ENCODE measurements at places on chromosomes 3 and 15. TPM values are rescaled to one million over a fixed set of nuclear protein-coding genes. Genes with fewer than 3 reads are reported as not detected.
A peak's percentile ranks its signal among the peaks of the same experiment; 100 is the strongest.

- no peak overlapping the region for H3K4me3 ChIP-seq
- no peaks in the 10 kb centered on the region for H3K27me3 ChIP-seq
- H3K27ac ChIP-seq = no peak overlapping the region
- no peak for DNase-seq
- peaks cover 56% of the 10 kb centered on the region for H3K4me1 ChIP-seq
Observed at GRCh38 chr15:55247311-55247710, 42.3 kb downstream of the RAB27A start.

The ZMYND10 gene
- total RNA-seq = 0.74 TPM

DNA sequence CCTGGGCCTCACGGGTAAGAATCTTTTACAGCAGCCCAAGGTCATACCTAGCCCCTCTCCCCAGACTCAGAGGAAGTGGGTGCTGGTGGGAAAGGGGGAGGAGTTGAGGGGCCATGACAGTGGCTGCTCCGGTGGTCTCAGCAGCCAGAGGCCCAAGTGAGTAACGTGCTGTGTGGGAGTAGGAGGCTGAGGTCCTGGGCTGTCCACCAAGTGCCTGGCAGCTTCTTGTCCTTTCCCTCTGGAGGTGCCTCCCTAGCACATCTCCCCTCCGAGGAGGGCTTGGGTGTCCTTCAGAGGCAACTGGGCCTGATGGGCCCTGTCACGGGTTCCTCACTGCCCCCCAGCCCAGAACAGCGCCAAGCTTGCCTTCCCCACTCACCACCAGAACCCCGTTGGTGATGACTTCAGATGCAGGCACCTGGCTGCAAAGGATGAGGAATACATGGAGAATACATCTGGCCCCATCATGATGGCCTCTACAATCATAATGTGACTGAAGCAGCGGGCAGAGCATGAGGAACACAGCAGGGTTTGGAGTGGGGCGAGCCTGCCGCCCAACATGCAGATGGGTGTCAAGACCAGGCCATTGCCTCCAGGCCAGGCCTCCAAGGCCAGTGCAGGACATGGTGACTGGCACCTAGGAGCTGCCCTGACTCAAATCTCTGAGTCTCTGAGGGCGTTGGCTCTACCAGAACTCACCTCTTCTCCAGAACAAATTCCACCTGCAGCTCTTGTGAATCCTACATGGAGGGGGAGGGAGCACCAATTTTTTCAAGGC is 3.3 kb downstream of the PLA2G4F start:
- H3K4me1 ChIP-seq = no peaks in the 10 kb centered on the region
- no peaks in the 10 kb centered on the region for H3K36me3 ChIP-seq
- no peak for DNase-seq
- H3K27ac ChIP-seq = no peak overlapping the region

The MYLK gene
- not detected for total RNA-seq

The MKRN2OS gene
- total RNA-seq = not detected

The DNAJC17 gene
- 39.8 TPM for total RNA-seq

- no peaks in the 10 kb centered on the region for H3K36me3 ChIP-seq
- H3K4me1 ChIP-seq = no peaks in the 10 kb centered on the region
- peaks cover 3% of the 10 kb centered on the region for H3K27me3 ChIP-seq
Observed at GRCh38 chr15:71249986-71250385, 134.7 kb downstream of the THSD4 start.

GRCh38 chr3:14346191-14346590 is 56.2 kb upstream of the SLC6A6 start:
- H3K4me3 ChIP-seq = no peak overlapping the region
- H3K27ac ChIP-seq = no peak overlapping the region

The IL17RD gene
- not detected for total RNA-seq

- H3K27ac ChIP-seq = no peak within 1 kb of the TSS
- no peaks in the 10 kb centered on the region for H3K27me3 ChIP-seq
- DNase-seq = no peak
- no peaks in the 10 kb centered on the region for H3K4me1 ChIP-seq
Observed at GRCh38 chr15:24675332-24676144, at the start of gene NPAP1. TSS of gene NPAP1 (plus strand) at chr15:24675775. CDS start at chr15:24675868, 93 bp downstream.

The ANKRD34C gene
- not detected for total RNA-seq

The LRRN1 gene
- total RNA-seq = 3.3 TPM

The SLC12A1 gene
- not detected for total RNA-seq

DNA sequence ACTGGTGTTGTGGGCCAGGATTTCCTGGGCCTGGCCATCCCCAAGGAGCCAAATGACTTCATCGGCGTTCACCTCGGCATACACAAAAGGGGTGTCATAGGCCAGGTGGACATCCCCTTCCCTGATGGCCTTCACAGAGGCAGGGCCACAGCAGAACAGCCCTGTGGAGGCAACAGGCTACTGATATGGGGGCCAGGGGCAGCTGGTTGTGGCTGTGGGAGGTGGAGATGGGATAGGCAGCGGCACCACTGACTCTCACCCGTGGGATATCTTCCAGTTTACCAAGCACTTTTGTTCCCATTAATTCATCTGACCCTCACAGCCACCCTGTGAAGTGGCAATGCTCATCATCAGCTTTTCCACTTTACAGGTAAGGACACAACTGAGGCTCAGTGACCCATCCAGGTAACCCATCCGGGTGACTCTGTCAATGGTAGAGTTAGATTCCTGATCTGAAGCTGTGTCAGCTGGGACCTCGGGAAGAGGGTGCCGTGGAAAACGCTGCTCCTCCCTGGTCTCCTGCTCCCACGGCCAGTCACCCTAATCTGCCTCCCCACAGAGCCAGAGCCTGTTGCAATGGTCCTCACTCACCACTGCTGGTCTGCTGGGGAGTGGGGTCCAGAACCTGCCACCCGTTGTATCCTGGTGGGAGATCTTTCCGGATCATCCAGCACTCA is 15.3 kb upstream of the TGM5 start:
- no peak overlapping the region for H3K4me3 ChIP-seq
- no peaks in the 10 kb centered on the region for H3K36me3 ChIP-seq

The LRTM1 gene
- total RNA-seq = not detected

The ADAMTS9 gene
- total RNA-seq = not detected

GRCh38 chr3:157738441-157738840 is 235.2 kb upstream of the VEPH1 start:
- no peak overlapping the region for H3K4me3 ChIP-seq
- DNase-seq = no peak
- no peaks in the 10 kb centered on the region for H3K27me3 ChIP-seq
- no peak overlapping the region for H3K27ac ChIP-seq
- no peaks in the 10 kb centered on the region for H3K36me3 ChIP-seq

GRCh38 chr15:80183306-80183705 is 30.5 kb downstream of the FAH start:
- no peak overlapping the region for H3K4me3 ChIP-seq
- DNase-seq = no peak
- H3K27me3 ChIP-seq = no peaks in the 10 kb centered on the region
- peaks cover 37% of the 10 kb centered on the region for H3K36me3 ChIP-seq
- H3K4me1 ChIP-seq = no peaks in the 10 kb centered on the region

GRCh38 chr3:195071011-195071728 is 199.8 kb downstream of the XXYLT1 start:
- no peak for DNase-seq
- peaks cover 14% of the 10 kb centered on the region for H3K36me3 ChIP-seq
- no peaks in the 10 kb centered on the region for H3K4me1 ChIP-seq
- H3K4me3 ChIP-seq = no peak overlapping the region

- peak overlapping the region; percentile 40 for H3K4me3 ChIP-seq
- peak; percentile 30 for DNase-seq
- H3K27ac ChIP-seq = peak overlapping the region; percentile 97
- H3K4me1 ChIP-seq = peaks cover 95% of the 10 kb centered on the region
- peaks cover 48% of the 10 kb centered on the region for H3K36me3 ChIP-seq
Observed at GRCh38 chr15:78046796-78047341, 30.6 kb downstream of the TBC1D2B start.

The RYR3 gene
- not detected for total RNA-seq

The TIMP4 gene
- total RNA-seq = not detected

- no peak overlapping the region for H3K27ac ChIP-seq
- H3K4me1 ChIP-seq = peaks cover 7% of the 10 kb centered on the region
- H3K27me3 ChIP-seq = no peaks in the 10 kb centered on the region
- DNase-seq = no peak
Observed at GRCh38 chr3:69292185-69292584, 93.7 kb downstream of the FRMD4B start.

GRCh38 chr15:64701482-64702184 is 73.8 kb downstream of the RBPMS2 start:
- H3K27ac ChIP-seq = peak overlapping the region; percentile 55
- no peak for DNase-seq
- H3K36me3 ChIP-seq = peaks cover 14% of the 10 kb centered on the region

DNA sequence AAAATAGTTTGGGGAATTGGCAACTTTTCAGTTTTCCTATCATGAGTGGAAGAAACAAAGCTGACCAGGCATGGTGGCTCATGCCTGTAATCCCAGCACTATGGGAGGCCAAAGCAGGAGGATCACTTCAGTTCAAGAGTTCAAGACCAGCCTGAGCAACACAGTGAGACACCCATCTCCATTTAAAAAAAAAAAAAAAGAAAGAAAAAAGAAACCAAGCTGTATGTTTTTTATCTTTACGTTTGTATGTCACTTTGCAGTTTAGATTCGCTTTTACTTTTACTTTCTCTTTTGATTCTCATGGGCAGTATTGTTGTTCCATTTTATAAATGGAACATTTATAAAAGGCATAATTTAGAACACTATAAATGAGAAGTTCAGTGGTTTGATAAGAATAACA is 31.2 kb upstream of the TNIK start:
- peak overlapping the region; percentile 84 for H3K27ac ChIP-seq
- H3K27me3 ChIP-seq = no peaks in the 10 kb centered on the region
- peaks cover 11% of the 10 kb centered on the region for H3K36me3 ChIP-seq
- no peak for DNase-seq
- peak overlapping the region; percentile 54 for H3K4me3 ChIP-seq

The CHRNB4 gene
- not detected for total RNA-seq

The TRIM42 gene
- not detected for total RNA-seq

- H3K27me3 ChIP-seq = no peaks in the 10 kb centered on the region
- H3K4me1 ChIP-seq = no peaks in the 10 kb centered on the region
- no peaks in the 10 kb centered on the region for H3K36me3 ChIP-seq
Observed at GRCh38 chr3:133367956-133368355, 31.9 kb upstream of the BFSP2 start.

The SOX14 gene
- total RNA-seq = not detected

The FEZF2 gene
- total RNA-seq = not detected

GRCh38 chr3:87867001-87867400 is 191.8 kb downstream of the CGGBP1 start:
- H3K4me1 ChIP-seq = no peaks in the 10 kb centered on the region
- no peak overlapping the region for H3K4me3 ChIP-seq
- peaks cover 2% of the 10 kb centered on the region for H3K36me3 ChIP-seq
- no peak for DNase-seq
- no peaks in the 10 kb centered on the region for H3K27me3 ChIP-seq

The OCA2 gene
- total RNA-seq = not detected

DNA sequence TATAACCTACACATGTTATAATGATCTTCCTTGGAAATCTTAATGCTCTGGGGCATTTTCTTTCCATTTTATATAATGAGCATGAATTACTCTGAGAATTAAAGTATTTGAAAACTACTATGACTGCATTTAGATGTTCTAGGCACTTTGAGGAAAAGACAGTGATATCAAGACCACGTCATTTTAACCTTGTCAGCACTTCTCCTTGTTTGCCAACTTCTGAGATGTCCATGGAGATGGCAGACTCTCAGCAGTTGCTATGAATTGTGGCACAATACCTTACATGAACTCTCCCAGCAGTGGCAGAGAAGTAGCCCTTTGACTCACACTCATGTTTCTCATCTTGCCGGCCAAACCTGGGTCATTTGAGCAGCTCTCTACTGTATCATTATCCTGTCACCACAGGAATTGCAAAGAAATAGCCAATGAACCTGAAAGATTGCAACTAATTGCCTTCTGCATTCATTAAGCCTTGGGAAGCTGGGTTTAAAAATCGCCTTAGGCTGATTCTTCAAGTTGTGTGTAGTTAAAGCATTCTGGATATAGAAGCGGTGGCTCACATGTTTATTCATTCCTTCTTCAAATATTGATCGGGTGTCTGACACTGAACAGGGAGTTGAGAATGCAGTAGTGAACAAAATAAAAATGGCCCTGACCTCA is 272.2 kb upstream of the CFAP20DC start:
- H3K27me3 ChIP-seq = no peaks in the 10 kb centered on the region
- H3K27ac ChIP-seq = no peak overlapping the region
- H3K36me3 ChIP-seq = peaks cover 2% of the 10 kb centered on the region
- H3K4me1 ChIP-seq = no peaks in the 10 kb centered on the region
- no peak overlapping the region for H3K4me3 ChIP-seq
- no peak for DNase-seq

The SLC7A14 gene
- total RNA-seq = not detected

The PLSCR5 gene
- not detected for total RNA-seq

The PRR20G gene
- total RNA-seq = not detected

DNA sequence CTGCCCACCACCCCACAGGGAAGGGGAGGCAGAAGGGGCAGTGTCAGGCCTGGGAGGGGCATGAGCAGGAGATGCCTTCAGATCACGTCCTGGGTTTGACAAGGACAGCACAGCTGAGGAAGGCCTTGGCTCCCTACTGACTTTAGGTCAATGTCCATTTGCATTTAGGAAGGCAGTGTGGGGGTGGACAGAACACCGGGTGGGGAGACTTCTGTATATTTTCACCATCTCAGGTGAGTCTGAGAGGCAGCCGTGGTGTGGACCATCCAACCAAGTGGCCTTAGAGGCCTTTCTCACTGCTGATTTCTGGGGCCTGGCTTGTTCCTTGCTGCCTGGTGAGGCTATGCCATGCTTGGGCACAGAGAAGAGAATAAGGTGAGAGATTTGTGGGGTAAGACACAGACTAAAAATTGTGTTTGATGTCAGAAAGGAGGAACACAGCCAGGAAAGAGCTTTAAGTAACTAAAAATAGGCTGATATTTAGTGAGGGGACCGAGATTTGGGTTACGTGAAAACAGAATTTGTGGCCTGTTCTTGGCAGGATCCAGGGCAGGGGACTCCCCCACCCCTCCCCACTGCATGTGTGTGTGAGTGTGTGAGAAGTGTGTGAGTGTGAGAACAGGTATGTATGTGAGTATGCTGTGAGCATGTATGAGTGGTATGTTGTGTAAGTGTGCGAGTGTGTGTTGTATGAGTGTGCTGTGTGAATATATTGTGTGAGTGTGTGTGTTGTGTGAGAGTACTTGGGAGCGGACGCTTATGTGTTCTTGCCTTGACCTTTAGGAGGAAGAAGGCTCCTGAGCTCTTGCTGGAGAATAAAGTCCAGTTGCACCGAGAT is 11.8 kb upstream of the PLA2G4E start:
- peaks cover 5% of the 10 kb centered on the region for H3K4me1 ChIP-seq
- H3K27ac ChIP-seq = no peak overlapping the region

DNA sequence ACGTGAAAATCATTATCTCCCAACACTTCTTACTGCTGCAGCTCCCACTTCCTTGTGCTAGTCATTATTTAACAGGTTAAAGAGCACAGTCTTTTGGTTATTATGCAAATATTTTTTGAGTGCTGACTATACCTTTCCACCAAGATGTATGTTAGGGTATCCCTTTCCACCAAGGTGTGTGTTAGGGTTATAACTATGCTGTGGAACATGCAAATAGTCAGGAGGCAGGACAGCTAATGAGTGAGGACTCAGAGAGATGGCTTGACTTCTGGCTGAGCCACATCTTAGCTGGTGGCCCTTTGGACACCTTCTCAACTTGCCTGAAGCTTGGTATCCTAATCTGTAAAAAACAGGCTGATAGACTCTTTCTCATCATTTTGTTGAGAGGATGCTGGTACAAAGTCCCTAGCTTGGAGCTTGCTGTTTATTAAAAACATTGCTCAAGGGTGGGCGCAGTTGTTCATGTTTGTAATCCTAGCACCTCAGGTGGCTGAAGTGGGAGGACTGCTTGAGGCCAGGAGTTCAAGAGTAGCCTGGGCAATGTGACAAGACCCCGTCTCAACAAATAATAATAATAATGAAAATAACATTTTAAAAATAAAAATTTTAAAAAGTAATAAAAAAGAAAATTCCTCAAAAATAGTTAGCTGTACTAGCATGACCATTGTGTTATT is 160.5 kb upstream of the ADAMTS9 start:
- H3K4me3 ChIP-seq = no peak overlapping the region
- DNase-seq = no peak
- H3K27me3 ChIP-seq = no peaks in the 10 kb centered on the region
- H3K4me1 ChIP-seq = no peaks in the 10 kb centered on the region
- no peaks in the 10 kb centered on the region for H3K36me3 ChIP-seq
